Stimulated activated CD4-positive, alpha-beta T cell treated with anti-CD3 and anti-CD28 coated beads, Interleukin-4, amount 100 ng/mL, for 24 hours (primary cell): ENCODE measurements at places on chromosomes 4 and X.

DNA sequence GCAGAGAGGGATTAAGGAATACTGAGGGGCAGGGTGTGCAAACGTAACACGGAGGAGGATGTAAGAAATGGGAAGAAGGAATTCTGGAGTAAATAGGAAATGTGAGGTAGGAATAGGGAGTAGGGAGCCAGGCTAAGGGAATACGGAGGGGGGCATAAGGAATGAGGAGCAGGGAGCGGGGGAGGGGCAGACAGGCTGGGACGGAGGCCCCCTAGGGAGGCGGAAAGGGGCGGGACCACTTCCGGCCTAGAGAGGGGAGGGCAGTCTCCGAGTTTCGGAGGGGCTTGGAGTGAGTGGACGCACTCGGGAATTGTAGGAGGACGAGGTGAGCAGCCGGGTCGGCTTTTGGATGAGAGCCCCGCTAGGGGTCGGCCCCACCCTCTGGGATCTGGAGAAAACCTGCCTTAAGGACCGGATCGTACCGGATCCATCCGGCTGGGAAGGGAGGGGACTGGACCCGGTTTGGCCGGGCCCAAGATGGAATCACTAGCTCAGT is 612 bp downstream of the MAGED2 start:
- DNase-seq: peak; percentile 33

- DNase-seq: peak; percentile 76
Measured at GRCh38 chr4:40199999-40200874, 3.4 kb downstream of the RHOH start.

GRCh38 chrX:63275127-63275526 is 76.0 kb downstream of the SPIN4 start:
- DNase-seq: no peak

DNA sequence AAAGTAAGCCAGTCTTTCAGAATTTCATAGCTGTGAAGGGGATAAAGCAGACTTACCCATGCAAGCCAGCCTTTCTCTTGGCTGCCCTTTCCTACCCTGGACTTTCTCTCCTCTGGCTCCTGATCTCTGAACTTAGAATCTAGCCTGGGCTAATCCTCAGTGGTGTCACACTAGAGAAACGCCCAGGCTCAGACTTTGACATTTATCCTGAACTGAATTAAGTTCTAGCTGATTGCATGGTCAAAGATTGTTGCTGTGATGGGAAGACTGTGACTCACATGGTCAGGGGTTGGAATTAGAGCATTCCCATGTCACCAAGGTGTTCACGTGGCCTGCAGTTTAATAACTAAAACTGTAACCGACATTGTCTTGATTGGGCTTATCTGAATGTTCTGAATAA is 469.5 kb upstream of the FAT1 start:
- no peak for DNase-seq

GRCh38 chr4:169416997-169417396 is 146.2 kb upstream of the SH3RF1 start:
- DNase-seq: no peak

- DNase-seq: no peak
Measured at GRCh38 chrX:104918122-104918521, 302.4 kb downstream of the TEX13A start.

GRCh38 chr4:182818926-182819730 is 98.1 kb downstream of the DCTD start:
- DNase-seq: no peak

GRCh38 chr4:157225096-157225495 is 4.6 kb downstream of the GRIA2 start:
- no peak for DNase-seq

- peak; percentile 8 for DNase-seq
Measured at GRCh38 chrX:41922431-41923151, 763 bp downstream of the CASK start.

DNA sequence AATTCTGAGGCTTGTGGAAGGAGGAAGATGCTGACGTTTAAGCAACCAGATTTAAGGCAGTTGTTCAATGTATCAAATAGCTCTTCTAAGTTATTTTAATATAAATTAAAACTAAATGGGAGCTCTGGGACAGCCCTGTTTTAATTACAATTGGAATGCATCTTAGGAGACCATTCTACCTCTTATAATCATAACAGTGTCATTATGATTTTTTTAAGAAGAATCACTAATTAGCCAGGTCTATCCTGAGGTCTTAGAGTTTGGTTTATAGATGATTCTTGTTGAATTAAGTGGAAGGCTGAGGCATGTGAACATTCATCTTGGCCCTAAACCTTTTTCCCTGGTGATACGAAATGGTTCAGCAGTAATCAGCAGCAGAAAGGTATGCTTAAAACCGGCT is 113.4 kb downstream of the CEP135 start:
- DNase-seq: no peak
